ENCODE measurements at places on chromosomes 5 and 9.

- no peak for DNase-seq
Measured at GRCh38 chr9:134212809-134213507, 48.6 kb upstream of the RNU6ATAC start.

GRCh38 chr5:12237837-12238575 is 333.8 kb upstream of the CTNND2 start:
- DNase-seq = no peak

GRCh38 chr9:129549684-129550083 is 71.2 kb downstream of the C9orf50 start:
- no peak for DNase-seq

DNA sequence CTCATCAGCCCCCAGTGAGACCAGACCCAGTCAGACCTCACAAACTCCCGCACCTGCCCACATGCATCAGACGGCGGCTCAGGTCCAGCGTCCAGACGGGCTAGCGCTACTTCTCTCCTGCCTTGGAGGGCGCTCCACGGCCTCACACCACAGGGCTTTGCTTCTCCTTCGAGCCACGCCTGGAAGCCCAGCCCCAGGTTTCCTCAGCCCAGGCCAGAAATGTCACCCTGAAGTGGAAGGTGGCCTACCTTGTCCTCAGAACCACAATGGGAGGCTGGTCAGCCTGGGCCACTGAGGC is 2.8 kb downstream of the NACC2 start:
- no peak for DNase-seq

DNA sequence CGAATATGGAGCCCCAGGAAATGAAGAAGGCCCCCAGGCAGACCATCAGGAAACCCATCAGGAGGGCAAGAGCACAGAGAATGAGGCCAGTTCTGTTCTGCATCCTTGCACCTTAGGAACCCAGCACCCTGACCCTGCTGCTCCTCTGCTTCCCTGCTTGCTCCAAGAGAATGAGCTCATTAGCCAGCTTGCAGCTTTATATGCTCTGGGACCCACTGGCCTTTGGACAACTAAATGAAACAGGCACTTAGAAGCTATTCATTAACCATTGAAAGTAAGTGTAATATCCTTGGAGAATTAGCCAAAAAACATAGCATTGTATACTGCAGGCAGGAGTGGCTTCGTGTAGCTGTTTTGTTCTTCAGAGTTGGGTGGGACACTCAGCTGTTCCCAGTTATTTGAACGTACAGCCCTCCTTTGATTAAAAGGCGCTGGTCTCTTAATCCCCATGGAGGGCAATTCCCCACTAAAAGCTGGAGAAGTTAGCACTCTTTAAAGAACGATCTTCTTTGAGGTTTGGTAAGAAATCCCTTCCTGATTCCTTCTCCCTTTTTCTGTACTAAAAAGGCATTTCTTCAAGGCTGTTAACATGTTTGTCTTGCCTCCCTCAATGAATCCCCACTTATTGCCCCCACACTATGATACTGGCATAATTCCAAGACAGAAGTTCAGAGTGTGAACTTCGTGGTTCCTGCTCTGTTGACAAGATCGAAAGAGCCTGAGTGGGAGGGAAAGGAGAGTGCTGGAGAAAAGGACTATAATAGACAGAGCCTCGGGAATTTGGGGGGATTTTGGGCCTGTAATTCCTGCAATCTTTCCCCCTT is at the start of gene TMEM252:
Gene TMEM252 (minus strand): TSS at position 172 of the 824 bp plus-strand sequence. CDS start 69 bp downstream, at position 103.
- no peak for DNase-seq

- no peak for DNase-seq
Measured at GRCh38 chr5:179337796-179338676, 7.2 kb downstream of the ADAMTS2 start.

DNA sequence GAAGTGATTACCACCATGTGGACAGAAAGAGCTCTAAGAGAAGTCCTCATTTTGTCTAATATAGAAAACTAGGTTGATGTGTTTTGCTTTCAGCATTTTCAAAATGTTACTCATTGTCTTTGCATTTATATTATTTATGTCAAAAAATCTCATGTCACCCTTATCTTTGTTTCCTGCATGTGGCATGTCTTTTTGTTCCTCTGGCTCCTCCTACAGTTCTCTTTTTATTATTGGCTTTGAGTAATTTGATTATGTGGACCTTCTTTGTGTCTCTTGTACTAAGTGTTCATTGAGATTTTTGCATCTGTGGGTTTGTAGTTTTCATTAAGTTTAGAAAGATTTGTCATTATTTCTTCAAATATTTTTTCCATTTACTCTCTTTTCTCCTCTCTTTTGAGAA is 58.8 kb downstream of the GNG10 start:
- no peak for DNase-seq

GRCh38 chr5:133365738-133366137 is 246.6 kb downstream of the FSTL4 start:
- DNase-seq = no peak

DNA sequence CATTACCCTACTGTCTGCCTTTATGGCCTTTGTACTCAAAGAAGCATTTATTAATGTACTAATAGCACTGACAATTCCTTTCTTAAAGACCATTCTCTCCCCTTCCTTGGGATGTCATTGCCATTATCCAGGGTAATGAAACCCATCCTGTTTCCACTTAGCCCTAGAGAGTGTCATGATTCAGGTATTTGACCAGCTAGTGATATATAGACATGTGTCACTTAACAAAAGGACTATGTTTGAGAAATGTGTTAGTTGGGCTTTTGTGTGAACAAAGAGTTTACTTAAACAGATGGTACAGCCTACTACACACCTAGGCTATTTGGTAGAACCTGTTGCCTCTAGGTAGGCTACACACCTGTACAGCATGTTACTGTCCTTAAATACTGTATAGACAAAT is 2.0 kb downstream of the ATP6V0E1 start:
- DNase-seq = no peak

GRCh38 chr9:84145780-84146179 is 165.2 kb downstream of the RMI1 start:
- no peak for DNase-seq

DNA sequence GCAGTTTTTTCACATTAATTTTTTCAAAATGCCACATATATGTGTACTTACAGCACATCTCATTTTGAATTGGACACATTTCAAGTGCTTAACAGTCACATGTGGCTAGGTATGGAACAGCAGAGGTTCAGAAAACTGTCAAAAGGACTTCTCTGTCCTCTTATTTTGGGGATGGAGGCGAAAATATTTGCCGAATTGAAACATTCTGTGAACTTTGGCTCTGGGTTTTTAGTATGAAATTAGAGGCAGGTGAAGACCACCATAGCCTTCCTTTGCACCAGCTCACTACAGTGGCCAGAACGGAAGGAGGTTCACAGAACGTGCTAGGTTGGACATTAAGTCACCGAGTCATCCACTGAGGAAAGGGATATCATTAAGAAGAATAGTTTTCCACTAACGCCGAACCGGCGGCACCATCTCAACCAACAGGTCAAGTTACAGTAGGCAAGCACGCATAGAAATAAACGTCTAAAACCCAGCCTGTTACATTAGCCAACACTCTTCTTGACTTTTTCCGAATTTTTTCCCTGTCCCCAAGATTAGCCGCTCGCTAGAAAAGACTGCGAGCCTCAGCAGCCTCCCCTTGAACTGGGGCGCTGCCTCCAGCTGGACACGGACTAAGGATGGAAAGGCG is 1.8 kb upstream of the TLE4 start:
- DNase-seq = no peak

- DNase-seq = no peak
Measured at GRCh38 chr5:6333182-6333905, 45.0 kb downstream of the MED10 start.

- DNase-seq = no peak
Measured at GRCh38 chr9:137750566-137750965, 127.0 kb upstream of the CACNA1B start.

DNA sequence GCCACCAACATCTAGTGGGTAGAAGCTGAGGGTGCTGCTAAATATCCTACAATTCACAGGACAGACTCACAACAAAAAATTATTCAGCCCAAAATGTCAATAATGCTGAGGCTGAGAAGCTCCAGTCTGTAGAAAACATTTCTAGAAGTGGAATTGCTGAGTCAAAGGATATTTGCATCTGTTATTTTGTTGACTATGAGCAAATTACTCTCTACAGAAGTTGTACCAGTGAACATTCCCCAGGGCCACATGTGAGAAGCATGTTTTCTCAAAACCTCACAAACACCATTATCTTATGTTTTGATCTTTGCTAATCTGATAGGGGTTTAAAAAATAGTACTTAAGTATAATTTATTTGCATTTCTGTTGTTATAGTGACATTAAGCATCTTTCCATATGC is 15.4 kb downstream of the ITK start:
- no peak for DNase-seq

- DNase-seq = no peak
Measured at GRCh38 chr9:38388283-38389223, 3.9 kb upstream of the ALDH1B1 start.

GRCh38 chr5:88474574-88474973 is 205.9 kb upstream of the TMEM161B start:
- no peak for DNase-seq

- DNase-seq = no peak
Measured at GRCh38 chr5:153565822-153566221, 75.4 kb downstream of the GRIA1 start.

- no peak for DNase-seq
Measured at GRCh38 chr9:131800843-131801242, 61.0 kb upstream of the RAPGEF1 start.

DNA sequence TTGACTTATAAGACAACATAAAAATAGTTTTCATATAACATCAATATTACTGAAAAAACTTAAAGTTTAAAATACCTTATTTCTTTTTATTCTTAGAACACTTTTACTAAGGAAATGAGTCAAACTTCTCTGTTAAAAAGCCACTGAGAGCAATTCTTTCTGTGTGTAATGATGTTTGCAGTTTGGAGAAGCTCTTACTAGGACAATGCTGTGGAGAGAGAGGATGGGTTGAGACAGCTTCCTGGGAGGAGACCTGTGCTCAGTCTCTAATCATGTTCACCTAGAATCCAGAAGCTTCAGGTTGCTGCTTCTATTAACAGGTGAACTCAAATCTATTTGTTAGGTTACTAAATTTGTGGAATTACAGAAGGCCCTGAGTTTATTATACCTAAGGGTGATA is 198.5 kb downstream of the DNAH5 start:
- no peak for DNase-seq

DNA sequence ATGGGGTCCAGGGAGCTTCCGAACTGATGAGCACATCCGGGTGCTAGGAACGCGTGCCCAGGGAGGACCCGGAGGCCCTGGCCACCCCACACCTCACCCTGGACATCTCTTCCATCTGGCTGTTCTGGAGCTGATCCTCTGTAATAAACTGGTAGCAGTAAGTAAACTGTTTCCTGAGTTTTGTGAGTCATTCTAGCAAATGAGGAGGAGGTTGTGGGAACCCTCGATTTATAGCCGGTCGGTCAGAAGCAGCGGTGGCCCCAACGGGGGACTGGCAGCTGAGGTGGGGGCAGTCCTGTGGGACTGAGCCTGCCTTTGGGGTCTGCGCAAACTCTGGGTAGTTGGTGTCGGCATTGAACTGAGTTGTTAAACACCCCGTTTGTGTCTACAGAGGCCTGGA is 15.4 kb upstream of the UBAC1 start:
- no peak for DNase-seq

DNA sequence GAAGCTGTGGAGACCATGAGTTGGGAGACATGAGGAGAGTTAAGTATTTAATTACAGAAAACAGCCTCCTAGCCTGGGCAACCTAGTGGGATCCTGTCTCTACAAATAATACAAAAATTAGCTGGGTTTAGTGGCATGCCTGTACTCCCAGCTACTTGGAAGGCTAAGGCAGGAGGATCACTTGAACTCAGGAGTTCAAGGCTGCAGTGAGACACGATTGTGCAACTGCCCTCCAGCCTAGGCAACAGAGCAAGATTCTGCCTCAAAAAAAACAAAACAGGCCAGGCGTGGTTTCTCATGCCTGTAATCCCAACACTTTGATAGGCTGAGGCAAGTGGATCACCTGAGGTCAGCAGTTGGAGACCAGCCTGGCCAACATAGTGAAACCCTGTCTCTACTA is 52.6 kb downstream of the AQP7 start:
- DNase-seq = no peak

- DNase-seq = no peak
Measured at GRCh38 chr5:15864536-15865215, 314.9 kb downstream of the MARCHF11 start.

DNA sequence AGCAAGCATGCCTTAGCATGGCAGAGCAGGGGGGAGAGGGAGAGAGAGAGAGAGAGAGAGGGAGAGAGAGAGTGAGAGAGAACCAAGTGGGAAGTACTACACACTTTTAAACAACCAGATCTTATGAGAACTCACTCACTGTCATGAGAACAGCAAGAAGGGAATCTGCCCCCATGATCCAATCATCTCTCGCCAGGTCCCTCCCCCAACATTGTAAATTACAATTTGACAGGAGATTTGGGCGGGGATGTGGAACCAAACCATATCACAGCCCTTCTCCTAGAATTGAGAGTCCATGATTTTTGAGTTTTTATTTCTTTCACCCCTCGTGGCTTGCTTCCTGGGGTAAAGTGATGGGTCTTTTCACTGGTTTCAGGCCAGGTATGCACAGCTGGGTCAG is 98.8 kb downstream of the DOCK2 start:
- DNase-seq = no peak

- peak; percentile 43 for DNase-seq
Measured at GRCh38 chr9:86563350-86563749, 209.1 kb upstream of the TUT7 start.

DNA sequence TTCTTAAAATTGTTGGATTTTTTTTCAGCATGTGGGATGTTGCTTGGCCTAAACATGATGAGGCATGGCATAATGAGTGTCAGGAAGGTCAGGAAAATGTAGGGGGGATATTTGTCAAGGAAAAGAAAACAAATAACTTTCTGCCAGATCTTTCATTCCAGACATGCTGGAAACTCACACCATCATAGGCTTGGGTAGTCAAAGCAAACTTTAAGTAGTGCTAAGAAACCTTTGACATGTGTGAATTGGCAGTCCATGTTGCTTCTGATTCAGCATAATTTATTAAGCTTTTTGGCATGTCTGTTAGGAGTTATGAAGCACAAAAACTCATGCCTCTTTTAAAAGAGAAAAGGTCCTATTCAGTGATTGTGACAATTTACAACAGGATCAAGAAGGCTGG is 61.3 kb upstream of the MTAP start:
- DNase-seq = no peak

- DNase-seq = no peak
Measured at GRCh38 chr9:96867079-96867804, 12.9 kb upstream of the ZNF782 start.

GRCh38 chr5:5881294-5881693 is 458.8 kb downstream of the ICE1 start:
- DNase-seq = peak; percentile 11
